ENCODE measurements at places on chromosomes 5 and 9. TPM values are rescaled to one million over a fixed set of nuclear protein-coding genes. Genes with fewer than 3 reads are reported as not detected.

The BSPRY gene
- not detected for total RNA-seq

The SLC36A3 gene
- not detected for total RNA-seq

The CXCL14 gene
- total RNA-seq, result not detected

The AK3 gene
- total RNA-seq, result 134 TPM

The PCDHB16 gene
- total RNA-seq, result 13.5 TPM

The TRPM3 gene
- 0.45 TPM for total RNA-seq

The CDC25C gene
- 0.16 TPM for total RNA-seq
